ENCODE measurements at places on chromosomes 4 and X.

DNA sequence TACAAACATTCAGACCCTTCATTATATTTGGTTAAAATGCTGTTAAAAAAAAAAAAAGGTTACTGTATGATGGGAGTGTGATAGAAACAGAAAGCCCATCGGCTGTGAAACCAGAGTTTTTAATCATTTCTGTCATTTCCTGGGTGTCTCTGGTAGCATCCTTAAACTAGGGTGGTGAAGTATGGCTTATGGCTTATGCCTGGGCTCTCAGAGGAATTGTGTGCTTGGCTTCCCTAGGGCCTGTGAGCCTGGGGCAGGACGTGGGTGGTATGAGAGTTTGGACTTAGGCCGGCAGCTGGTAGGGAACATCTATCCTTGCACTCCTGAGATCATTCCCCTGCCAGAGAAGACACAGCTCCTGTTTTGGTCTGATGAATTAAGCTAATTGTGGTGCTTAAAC, 52.2 kb downstream of the DCUN1D4 start:
- no peak for DNase-seq

- DNase-seq = no peak
Measured at GRCh38 chr4:82124365-82124764, 249.4 kb downstream of the HNRNPD start.

DNA sequence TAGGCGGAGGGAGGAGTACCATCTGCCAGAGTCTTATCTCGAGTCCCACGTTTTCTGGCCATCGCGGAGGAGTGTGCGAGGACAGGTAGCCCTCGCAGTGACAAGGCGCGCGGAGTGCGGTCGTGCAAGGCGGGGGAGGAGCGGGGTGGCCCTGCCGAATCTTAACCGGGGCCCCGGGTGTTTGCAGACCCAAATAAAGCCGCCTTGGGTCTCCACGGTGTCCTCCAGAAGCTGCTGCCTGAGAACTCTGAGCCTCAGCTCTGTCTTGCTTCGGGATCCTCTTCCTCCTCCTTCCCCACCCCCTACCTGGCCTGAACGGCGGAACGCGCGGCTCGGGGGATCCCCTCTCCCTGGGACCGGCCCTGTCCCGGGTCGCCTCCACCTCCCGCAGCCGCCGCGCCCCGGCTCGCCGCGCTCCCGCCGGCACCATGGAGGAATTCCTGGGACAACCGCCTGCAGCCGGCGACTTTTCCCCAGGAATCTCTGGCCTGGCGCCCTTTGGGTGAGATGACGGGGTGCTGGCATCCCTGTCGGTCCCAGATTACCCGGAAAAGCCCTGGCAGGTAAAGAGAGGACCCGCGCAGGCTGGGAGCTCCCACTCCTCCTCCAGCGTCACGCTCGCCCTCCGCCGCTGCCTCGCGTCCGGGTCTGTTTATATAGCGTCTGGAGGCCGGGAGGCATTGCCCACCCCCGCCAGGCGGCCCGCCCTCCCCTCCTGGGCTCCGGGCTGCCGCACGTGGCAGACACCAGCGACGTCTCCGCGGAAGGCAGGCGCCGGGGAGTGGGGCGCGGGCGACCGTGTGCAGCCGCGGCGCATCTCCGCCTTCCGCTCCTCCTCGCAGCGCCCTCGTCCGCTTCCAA, at the start of gene GALNTL6:
Gene GALNTL6 (plus strand): TSS at position 740 of the 861 bp plus-strand sequence.
- peak; percentile 25 for DNase-seq

GRCh38 chr4:129342819-129343408, 247.0 kb downstream of the C4orf33 start:
- no peak for DNase-seq

GRCh38 chr4:139374251-139374650, 72.0 kb upstream of the NDUFC1 start:
- no peak for DNase-seq

GRCh38 chrX:38220024-38220414, 652 bp downstream of the SRPX start:
- no peak for DNase-seq

DNA sequence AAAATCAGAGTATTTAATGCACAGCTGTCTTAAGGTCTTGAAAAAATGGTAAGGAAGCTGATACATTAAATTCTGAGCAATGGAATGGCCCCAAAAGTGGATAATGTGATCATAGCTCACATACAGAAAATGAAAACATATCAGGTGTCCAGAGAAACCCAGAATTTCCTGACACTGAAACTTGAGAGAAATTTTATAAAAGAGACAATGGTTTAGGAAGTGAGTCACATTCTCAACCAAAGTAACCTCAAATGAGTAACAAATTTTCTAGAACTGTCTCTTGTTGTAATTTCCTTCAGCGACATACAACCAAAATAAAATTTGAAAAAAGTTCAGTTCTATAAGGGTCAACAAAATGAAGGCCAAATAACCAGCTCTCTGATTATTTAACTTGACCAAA, 37.4 kb upstream of the PACRGL start:
- DNase-seq = no peak

- no peak for DNase-seq
Measured at GRCh38 chr4:109155084-109155483, 147.4 kb downstream of the COL25A1 start.

DNA sequence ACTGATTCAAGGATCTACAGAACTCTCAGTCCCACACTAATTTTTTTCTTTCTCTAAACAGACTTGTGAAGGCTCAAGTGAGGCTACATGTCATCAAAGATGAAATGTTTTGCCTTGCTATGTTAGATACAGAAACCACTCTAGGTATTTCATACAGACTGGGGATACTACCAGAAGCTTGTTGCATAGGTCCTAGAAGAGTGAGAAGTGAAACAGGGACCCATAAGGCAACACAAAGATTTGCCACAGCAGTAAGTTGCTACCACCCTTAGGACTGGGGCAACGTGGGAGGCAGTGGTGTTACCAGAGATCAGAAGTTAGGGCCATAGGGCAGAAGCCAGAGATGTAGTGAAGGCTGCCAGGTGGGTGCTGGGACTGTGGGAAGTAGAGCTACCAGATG, 50.7 kb upstream of the MID1IP1 start:
- no peak for DNase-seq

GRCh38 chrX:10904220-10904619, 206.9 kb upstream of the HCCS start:
- no peak for DNase-seq

GRCh38 chr4:62531731-62532130, 1331.6 kb downstream of the ADGRL3 start:
- no peak for DNase-seq

DNA sequence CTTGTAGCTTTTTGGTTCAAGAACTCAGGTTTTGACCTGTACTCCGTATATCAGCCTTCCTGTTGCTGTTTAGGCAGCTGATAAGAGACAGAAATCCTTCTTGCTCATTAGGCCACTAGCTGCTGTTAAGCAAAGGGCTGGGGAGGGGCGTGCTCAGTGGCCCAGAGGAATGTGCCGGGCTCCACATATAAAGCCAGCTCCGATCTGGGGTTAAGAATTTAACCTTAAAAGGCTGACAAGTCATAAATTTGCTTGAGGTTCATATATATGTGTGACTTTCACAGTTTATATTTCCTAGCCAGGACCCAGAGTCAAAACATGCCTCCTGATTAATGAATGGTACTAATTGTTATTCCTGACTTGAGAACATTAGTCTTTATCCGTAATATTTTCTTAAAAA, 15.3 kb downstream of the GPC3 start:
- DNase-seq = no peak

GRCh38 chr4:2689114-2689513, 67.0 kb downstream of the TNIP2 start:
- DNase-seq = no peak

DNA sequence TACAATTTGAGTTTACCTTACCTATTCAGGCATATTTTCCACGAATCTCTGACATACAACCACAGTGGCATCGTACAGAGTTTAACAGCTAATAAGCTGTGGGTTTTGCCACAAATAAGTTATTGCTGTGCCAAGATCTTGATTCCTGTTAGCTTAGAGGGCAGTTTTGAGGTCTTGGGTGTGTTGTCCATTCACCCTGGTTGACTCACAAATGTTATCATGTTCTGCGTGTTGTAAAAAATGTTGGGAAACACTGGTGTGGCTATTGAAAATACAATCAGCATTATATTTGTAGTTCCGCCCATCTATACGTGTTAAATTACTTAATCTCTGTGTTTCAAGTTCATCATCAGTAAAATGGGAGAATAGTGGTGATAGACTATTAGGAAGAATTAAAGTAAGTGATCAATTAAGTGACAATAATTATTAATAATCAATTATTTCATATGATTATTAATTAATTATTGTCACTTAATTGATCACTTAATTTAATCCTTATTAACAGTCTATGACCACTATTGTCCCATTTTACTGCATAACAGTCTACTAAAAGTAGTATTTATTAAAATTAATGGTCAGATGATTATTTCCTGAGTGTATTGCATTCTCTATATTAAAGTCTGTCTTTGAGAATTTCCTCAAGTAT, 96.3 kb downstream of the TMA16 start:
- no peak for DNase-seq

DNA sequence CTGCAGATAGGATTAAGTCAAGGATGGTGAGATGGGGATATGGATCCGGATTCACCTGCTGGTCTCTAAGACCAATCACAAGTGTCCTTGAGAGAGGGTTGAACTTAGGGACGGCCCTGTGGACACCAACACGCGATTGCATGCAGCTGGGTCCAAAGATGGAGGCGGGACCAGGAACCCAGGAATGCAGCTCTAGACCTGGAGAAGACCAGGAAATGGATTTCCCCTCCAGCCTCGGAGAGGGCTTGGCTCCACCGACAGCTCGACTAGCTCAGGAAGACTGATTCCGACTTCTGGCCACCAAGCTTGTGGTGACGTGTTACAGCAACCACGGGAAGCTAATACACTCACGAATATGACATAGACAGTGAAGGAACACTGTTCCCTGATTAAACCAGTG, 4.7 kb downstream of the C4orf50 start:
- no peak for DNase-seq

DNA sequence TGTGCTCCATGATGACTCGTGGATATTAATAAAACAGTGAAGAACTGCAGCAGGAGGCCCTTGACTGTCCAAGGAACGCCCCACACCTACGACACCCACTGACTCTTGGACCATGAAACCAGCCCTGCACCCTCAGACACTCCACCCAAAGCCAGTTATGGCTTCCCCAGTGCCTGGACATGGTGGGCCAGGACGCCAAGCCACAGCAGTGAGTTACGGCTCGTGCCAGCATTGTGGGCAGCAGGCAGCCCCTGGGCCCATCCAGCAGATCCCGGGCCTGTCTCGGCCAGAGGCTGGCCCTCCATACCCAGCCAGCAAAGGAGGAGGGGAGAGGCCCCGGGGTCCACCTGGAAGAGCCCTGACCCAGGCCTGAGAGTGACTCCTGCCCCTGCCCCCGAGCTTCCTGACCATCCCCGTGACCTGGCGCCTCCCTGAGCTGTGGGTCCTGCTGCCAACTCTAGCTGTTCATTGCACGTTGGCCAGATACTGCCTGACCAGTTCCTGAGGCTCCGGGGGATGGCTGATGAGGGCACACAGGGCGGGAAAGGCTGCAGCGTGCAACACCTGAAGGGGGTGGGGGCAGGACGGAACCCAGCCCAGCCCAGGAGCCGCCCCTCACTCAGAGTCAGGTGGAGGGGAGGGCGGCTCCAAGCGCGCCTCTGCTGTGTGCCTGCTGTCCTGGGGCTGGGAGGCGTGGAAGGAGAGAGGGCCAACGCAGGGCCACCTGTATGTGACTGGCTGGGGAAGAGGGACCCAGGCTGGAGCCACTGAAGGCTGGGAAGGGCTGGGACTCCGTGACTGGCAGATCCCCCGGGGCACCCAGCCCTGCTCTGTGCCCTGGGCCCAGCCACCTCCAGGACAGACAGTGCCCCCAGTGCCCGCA, 739 bp downstream of the SLC49A3 start:
- DNase-seq = no peak

DNA sequence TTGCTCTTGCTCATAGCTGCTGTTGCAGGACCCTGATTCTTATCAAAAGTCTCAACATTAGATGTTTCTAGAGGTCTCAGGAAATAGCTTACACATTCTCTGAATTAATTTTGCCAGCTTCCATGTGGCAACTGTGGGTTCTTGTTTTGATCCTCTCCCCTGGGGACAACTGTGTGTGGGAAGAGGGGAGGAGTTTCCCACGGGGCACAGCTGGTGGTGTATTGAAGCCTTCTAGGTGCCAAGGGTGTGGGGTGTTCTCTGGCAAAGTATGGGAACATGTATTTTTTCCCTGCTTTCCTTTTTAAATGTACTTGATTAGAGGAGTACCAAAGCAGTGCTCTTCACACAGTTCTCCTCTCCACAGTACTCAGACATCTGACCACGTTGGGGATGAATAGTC, 212.7 kb downstream of the RPA4 start:
- no peak for DNase-seq

DNA sequence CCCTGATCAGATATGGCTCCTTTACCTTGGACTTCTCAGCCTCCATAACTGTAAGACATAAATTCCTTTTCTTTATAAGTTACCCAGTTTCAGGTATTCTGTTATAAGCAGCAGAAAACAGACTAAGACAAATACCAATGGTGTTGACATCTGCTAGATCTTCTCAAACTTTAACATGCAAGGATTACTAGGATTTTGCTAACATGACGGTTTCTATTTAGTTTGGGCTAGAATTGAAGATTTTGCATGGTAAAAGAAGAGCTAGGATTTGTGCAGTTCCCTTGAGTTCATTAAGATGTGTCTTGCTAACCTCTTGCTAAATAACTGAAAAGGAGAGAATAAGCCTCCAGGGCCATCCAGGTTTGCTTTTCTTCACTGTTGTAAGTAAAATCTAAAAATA, 5.3 kb upstream of the COPS4 start:
- DNase-seq = no peak
